ENCODE measurements at places on chromosomes 11 and 22.

GRCh38 chr22:25006354-25006753 lies 53.8 kb downstream of the KIAA1671 start:
- no peak for DNase-seq

DNA sequence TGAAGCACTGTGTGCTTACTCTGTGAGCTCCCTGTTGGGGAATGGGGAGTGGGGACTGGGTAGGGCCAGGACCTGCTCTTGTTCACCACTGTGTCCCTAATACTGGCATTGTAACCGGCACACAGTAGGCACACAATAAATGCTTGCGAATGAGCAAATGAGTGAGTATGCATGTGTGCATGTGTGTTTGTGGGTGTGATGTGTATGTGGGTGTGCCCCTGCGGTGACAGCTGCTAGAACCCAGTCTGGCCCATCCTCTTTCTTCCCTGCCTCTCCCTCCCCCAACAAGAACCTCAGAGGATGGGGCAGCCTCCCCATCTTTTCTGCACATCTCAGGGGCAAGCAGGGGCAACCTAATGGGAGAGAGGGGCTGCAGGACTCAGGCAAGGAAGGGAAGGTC lies 90.5 kb downstream of the MN1 start:
- no peak for DNase-seq

GRCh38 chr11:112715056-112715455 lies 246.2 kb upstream of the NCAM1 start:
- DNase-seq = no peak

DNA sequence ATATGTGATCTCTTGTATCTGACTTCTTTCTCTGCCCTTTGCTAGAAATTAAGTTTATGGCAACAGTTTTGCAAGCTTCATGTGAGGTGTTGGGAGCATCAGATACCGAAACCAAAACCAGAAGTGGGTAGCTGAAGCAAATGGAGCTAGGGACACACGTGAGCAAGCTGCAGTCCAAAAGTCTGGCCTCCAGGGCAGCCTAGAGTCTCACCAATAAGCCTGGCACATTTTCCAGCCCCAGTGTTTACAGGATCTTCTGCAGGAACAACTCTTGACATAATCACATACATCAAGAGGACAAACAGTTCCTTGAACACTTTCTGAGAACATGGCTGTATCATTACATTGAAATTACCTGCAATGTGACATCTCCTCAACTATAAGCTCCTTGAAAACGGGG lies 114.1 kb downstream of the LARGE1 start:
- DNase-seq = no peak

DNA sequence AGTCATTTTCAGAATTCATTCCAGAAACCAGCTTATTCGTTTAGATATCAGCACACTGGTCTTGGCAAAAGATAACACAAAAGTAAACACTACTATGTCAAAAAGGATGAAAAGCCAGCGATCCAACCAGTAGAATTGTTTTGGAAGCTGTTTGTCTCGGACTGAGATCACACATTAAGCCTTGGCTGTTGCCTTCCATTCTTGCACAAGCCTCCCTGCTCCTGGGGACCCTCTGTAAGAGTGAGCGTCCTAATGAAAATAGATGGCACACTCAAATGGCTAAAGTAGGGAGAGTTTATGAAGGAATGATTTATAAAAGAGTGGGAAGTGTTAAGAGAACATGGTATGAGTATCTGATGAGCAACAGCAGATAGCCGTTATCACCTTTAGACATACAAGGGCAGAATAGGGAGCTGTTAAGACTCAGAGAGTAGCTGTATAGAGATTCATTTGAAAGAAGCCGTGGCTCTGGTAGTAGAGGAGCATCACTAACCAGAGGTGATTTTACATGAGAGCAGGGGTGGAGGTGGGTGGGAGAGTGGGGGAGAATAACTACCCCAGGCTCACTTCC lies 25.2 kb downstream of the PDE3B start:
- DNase-seq = no peak

GRCh38 chr11:132080127-132080526 lies 709.7 kb downstream of the NTM start:
- DNase-seq = no peak

DNA sequence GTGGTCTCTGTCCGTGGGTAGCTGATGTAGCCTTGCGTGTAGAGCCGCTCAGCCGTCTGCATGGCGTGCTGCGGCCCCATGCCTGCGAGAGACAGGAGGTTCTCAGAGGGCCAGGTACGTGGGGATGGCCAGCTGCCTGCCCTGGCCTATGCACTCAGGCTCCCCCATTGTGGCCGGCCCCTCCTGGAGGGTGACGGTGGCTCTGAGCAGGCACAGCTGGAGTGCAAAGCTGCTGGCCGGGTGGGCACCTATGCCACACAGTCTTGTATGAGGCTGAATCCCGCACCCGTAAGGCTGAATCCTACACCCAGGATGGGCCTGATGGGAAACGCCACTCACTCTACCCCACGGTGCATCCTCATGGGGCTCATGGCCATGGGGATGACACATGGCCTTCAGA lies 11.6 kb upstream of the PPM1F start:
- no peak for DNase-seq

GRCh38 chr11:122717264-122717867 lies 61.8 kb downstream of the UBASH3B start:
- no peak for DNase-seq

DNA sequence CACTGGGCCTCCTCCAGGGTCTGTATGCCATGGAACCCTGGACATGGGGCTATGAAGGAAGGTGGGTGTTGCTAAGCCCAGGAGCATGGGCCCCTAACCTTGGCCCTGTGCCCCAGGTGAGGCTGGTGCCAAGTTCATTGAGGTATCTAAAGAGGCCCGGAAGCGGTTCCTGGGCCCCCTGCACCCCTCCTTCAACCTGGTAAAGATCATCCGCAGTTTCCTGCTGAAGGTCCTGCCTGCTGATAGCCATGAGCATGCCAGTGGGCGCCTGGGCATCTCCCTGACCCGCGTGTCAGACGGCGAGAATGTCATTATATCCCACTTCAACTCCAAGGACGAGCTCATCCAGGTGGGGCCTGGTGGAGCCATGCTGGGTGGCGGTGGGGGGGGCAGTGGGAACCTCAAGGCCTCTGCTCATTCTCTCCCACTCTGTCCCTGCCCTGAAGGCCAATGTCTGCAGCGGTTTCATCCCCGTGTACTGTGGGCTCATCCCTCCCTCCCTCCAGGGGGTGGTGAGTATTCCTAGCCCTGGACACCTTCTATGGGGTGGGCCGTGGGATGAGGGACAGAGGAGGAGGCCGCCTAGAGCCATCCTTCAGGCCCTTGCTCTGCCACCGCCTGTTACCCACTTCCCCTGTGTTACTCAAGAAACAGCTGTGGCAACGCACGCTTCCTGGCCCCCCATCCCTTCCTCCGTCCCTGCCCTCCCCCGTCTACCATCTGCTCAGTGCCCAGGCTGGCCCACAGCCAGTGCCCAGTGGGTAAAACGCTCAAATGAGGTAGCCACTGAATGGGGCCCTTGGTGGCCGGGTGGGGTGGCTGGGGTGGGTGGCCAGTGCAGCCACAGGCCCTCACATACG lies 3.0 kb downstream of the PNPLA2 start:
- DNase-seq = no peak

- peak; percentile 95 for DNase-seq
Measured at GRCh38 chr11:88555018-88555828, 217.7 kb upstream of the CTSC start.

GRCh38 chr11:110062247-110062646 lies 30.9 kb upstream of the ZC3H12C start:
- no peak for DNase-seq

DNA sequence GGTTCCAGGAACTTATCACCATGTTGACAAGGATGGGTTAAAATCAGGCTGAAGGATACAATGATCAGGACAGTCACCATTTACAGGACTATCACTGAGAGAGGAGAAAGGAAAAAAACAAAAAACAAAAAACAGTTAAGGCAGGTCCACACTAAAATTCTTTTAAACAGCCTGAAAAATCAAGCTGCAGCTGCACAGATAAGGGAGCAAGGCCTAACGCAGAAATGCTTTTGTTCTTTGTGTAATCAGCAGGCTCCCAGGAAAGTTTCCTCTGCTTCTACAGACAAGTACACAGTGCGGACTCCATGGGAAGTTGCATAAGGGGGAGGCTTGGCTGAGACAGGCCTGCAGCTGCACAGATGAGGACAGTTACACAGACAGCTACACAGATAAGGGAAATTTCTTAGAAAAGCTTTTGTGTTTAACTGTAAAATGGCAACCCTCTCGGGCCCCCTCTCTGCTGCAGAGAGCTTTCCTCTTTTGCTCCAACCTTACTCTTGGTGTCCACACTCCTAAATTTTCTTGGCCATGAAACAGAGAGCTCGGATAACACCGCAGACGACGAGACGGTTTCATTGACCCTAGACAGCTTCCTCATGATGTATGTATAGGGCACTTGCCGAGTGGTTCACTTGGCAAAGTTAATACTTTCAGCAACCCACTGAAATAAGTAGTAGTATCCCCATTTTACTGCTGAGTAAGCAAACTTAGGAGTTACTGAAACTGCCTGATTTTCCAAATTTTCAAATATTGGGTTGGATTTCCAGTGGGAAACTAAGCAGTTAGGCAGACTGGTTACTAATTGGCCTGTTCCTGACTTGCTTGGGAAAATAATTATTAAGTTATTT lies 45.5 kb downstream of the PIWIL3 start:
- no peak for DNase-seq

- no peak for DNase-seq
Measured at GRCh38 chr22:49564666-49565515, 262.8 kb downstream of the BRD1 start.

- DNase-seq = no peak
Measured at GRCh38 chr22:24841261-24841660, 35.2 kb downstream of the SGSM1 start.

DNA sequence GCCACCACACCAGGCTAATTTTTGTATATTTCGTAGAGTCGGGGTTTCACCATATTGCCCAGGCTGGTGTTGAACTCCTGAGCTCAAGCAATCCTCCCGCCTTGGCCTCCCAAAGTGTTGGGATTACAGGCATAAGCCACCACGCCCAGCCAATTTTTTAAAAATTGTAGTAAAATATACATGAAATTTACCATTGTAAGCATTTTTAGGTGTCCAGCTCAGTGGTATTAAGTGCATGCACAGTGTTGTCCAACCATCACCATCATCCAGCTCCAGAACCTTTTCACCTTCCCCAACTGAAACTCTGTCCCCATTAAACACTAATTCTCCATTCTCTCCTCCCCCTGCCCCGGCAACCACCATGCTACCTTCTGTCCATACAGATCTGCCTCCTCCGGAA lies 8.5 kb downstream of the FADS3 start:
- no peak for DNase-seq

DNA sequence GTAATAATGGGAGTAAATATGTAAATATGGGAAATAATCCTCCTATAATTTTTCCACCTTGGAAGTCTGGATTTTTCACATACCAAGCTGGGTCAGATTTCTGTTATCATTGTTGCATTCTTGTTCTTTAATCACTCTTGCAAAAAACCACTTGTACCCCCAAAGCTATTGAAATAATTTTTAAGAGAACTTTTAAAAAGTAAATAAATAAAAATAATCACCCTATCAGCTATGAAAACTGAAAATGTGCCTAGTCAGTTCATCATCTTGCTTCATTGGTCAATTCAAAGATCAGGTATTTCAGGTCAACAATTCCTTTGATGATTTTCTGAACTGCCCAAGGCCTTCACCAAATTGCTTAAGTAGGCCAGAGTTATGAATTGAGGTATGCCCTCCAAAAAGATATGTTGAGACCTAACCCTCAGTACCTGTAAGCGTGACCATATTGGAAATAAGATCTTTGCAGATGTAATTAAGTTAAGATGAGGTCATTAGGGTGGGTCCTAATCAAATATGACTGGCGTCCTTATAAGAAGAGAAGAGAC lies 95.8 kb downstream of the PIWIL4 start:
- DNase-seq = no peak

- no peak for DNase-seq
Measured at GRCh38 chr11:6568191-6568918, 35.1 kb downstream of the RRP8 start.

DNA sequence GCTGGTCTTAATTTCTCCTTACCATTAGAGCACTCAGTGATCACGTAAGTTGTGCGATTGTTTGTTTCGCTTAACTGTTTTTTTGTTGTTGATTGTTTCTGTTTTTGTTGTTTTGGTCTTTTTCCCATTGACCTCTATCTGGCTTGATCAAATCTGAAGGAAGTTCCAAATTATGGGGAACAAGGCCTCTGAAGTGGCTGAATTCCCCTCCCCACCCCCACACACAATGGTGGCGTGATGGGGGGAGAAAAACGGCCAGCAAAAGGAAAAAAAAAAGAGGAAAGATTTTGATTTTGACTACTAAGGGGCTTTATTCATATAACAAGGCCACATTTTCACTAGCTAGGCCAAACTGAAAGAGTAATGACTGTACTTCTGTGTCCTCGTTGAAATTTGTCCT lies 53.6 kb downstream of the OSBPL5 start:
- no peak for DNase-seq

- no peak for DNase-seq
Measured at GRCh38 chr22:24434471-24435322, 7.3 kb downstream of the ADORA2A start.

- no peak for DNase-seq
Measured at GRCh38 chr11:66020618-66021357, 5.5 kb downstream of the CATSPER1 start.
